ENCODE measurements at places on chromosomes 11 and 22. TPM values are rescaled to one million over a fixed set of nuclear protein-coding genes. Genes with fewer than 3 reads are reported as not detected.

Gene MPEG1
- not detected for total RNA-seq

GRCh38 chr22:32665676-32666075 is 135.8 kb upstream of the TIMP3 start:
- DNase-seq: no peak

DNA sequence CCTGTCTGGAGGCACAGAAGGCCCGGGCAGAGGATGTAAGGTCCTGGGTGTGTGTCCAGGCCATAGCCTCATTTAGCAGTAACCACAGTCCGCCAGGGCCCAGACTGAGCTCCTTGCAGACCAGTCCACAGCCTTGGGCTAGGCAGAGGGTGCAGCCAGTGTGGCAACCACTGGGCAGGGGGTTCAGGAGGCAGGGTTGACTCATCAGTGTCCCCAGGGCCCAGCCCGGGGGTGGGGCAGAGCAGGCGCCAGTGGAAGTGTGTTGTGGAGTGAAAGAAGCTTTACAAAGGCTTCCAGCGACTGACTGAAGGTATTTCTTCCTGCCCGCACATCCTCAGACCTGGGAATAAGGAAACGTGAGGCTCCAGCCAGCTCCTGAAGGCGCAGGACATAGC is 27.7 kb upstream of the WNT11 start:
- no peak for DNase-seq

DNA sequence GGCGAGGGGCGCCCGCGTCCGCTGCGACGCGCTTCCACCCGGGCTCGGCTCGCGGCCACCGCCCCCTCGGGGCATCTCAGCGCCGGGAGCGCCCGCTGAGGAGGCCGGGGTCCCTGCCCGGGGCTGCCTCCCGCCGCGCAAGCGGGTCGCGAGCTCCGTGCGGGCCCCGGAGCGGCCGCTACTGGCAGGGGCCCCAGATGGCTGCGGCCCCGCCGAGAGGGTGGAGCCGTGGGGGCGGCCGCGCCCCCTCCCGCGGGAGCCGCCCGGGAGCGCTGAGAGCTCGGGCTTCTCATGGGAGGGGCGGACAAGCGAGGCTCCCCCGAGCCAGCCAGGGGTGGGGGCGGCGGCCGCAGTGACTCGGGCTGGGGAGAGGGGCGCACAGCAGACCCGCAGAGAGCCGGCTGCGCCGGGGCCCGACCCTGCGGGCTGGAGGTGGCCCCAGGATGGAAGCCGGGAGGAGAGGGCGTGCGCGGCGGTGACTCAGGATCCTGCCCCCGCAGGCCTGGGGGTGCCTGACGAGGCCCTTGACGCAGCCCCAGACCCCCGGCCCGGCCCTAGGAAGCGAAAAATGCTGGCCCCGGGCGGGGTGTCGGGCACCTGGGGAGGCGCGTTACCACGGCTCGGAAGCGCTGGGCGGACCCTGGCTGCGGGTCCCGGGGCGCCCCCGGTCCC is 603 bp upstream of the ZFTA start:
- no peak for DNase-seq

DNA sequence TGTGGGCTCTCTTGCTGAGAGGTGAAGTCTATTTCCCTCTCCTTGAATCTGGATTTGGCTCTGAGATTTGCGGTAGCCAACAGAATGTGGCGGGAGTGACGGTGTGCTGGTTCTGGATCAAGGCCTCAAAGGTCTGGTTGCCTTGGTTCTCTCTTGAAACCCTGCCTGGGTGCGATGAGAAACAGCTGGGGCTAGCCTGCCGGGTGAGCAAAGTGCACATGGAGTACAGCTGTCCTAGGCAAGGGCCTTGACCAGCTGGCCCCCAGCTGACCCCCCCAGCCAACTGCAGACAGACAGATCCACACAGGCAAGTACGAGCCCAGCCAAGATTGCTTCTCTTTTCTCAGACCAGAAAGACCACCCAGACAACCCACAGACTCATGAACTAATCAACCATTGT is 10.8 kb downstream of the SUN2 start:
- DNase-seq: no peak

DNA sequence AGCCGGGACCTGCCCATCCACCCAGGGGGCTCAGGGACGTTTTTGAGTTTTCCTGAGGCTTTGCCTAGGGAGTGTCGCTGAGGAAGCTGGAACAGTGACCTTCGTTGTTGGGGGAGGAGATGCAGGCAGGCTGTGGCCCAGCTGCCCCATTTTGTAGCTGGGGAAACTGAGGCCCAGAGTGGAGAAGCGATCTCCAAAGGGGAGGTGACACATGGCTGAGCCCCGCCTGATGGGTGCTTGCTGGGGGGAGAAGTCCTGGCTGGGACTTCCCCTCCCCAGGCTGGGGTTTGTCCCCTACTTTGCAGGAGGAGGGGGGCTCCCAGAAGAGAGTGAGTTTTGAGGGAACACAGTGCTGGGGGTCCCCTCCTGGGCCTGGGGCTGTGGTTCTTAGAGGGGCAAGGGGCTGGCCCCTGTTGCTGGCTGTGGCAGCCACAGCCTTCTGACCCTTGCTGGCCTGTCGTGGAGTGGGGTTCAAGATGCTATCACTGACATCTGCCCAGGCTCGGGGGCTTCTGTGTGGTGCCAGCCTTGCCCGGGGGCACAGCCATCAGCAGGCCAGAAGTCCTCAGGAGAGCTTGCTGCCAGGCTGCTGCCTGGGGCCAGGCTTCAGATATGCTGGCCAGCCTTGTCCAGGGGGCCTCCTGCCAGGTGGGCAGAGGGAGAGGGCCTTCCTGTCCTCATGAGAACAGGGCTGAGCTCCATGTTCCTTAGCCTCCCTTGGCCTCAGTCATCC is 21.4 kb downstream of the KCNQ1 start:
- no peak for DNase-seq

DNA sequence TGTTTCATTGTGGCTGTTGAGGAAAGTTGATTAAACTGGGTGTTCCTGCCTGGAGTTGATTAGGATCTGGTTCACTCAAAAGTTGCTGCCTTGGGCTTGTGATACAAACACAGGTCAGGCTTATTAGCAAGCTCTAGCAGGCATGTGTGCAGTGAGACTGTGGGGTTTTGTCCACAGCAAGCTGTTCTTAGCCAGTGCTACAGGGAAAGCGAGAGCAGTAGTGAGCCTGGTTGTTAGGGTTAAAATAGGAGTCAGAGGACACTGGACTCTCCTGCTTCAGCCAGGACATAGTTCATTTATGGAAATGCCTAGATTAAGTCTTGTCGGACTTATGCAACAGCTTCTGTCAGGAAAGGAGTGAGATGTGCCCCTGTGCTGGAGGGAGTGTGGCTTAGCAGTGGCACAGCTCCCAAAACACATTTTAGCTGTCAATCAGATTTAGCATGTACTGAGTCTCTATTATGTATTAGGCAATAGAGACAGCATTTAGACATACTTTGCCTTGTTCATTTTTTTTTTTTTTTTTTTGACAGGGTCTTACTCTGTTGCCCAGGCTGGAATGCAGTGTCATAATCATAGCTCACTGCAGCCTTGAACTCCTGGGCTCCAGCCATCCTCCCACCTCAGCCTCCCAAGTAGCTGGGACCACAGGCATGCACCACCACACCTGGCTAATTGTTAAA is 8.7 kb downstream of the SNRPD3 start:
- no peak for DNase-seq

Gene CNTF
- 1.2 TPM for total RNA-seq

GRCh38 chr11:115720602-115721245 is 216.5 kb upstream of the CADM1 start:
- no peak for DNase-seq

DNA sequence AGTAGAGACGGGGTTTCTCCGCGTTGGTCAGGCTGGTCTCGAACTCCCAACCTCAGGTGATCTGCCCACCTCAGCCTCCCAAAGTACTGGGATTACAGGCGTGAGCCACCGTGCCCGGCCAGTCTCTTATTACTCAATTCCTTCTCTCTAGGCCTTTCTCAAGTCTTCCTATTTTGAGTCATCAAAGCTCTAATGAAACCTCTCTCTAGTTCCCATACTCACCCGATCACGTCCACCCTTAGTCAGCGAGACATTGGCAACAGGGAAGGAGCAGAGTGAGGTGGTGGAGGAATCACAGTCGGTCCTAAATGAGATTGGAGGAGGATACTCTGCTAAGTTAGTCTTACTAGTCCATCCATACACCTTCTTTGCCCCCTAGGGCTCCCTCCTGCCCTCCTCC is 5.0 kb downstream of the BSCL2 start:
- DNase-seq: no peak

Gene LRRC55
- total RNA-seq: not detected

DNA sequence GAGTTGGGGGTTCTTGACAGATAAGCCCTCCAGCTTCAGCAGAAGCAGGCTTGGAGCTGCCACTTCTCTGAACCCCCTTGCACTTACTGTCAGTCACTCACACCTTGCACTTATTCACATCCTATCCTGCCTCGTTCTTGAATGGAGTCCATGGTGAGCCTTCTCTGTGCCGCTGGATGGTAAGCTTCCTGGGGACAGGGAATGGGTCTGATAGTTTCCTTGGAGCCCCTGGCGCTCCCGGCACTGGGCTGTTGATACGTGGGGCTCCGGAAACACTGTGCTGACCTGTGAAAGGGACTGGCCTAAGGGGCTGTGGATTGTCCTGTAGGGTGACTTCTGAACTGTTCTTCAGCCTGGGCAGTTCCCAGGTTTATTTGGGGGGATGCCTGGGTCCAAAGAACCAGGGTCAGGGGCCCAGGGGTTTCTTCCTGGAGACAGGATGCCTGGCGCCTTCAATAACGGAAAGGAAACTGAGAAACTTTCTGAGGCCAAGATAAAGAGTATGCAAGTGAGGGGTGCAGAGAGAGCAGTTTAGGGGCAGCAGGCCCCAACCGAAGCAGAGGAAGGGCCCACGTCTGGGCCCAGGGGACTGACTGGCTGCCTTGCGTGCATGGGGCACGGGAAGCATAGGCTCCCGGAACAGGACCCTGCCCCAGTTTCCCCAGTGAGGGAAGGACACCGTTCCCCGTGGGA is 709 bp upstream of the ST3GAL4 start:
- DNase-seq: no peak

DNA sequence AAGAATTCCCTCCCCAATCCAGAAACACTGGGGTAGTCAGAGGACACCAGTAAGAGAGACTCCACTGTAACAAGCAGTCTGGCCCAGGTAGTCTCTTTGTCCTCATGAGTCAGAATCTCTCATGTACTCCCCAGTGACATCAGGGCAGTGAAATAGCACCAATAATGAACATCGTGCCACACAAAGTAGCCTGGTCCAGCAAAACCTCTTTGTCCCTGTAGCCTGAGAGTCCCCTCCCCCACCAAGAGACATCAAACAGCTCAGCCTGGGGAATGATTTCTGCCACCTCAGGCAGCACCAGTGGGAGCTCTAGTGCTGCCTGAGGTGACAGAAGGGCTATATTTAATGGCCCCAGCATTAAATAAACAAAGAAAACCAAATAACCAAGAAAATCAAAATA is 88.1 kb downstream of the SBF2 start:
- DNase-seq: no peak

GRCh38 chr11:3986301-3986700 is 108.3 kb upstream of the RRM1 start:
- DNase-seq: no peak

DNA sequence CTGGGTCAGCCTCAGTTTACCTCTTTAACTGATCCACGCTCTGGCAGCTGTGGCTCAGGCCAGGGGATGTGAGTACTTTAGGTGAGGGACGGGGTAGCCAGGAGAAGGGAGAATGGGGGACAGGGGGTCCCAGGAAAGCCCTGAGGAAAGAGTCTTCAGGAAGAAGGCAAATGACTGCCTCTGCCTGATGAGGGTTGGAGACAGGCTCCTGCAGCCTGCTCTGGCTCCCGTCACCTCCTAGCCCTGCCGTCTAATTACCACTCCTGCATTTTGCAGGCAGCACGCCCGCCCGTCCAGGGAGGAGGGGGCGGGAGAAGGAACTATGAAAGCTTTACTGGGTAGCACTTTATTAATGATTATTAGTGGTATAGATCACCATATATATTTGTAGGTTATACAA is 116.6 kb downstream of the CEP164 start:
- no peak for DNase-seq

Gene INSC
- 0.58 TPM for total RNA-seq

DNA sequence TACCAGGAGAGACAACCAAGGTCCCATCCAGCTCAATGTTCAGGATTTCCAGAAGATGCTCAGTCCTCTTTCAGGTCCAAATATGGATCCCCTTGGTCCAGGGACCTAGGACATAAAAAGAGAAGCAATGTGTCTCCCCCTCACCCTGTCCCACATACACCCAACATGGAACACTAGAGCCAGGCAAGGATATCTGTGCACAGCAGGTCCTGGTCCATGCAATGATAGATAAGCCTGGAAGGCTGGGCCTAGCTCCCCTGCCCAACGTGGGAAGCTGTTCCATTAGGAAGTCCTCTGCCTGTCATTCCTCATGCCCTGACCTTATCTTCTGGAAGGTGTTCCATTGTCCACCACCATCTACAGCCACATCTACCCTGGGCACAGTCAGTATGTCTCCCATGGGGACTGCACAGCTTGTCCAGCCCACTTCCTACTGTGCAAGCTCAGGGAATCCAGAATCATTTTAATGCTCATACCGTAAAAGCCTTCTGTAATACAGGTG is 1434.8 kb downstream of the TBC1D22A start:
- DNase-seq: no peak

Measured in epithelial cell of proximal tubule (primary cell).